NCI-H510A (cell line): ENCODE measurements at places on chromosomes 11 and 22.

DNA sequence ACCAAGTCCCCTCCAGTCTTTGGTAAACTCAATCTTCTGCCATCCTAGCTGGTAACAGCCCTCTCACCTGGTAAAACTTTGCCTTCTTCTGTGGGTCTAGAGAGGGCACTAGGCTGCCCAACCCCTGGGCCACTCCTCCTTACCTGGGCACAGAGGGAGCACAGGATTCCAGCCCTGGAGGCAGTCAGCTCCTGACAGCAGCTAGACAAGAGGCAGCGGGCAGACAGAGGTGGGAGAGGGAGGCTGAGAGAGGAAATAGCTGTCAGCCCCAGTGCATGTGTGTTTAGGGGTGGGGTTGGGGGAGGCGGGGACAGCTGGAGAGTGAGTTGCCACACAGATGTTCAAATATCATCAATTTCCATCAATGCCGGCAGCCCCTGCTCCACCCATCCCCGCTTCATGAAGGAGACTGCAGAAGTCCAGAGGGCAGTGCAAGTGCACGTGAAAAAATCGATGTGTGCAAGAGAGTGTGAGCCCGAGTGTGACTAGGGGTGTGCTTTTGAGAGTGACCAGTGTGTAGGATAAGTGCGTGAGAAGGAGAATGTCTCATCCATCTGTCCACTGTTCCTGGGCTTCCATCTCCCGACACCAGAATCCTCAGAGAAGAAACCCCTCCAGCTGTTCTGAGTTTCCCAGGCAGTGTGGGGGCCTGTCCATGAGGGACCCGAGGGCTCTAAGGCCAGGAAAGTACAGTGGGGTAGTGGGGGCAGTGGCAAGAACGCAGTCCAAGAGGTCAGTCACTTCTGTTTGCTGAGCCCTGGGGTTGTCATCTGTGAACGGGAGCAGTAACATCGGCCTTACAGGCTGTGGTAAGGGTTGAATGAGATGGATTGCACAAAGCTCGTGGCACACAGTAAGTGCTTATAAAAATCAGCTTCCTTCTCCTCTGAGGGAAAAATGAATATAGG lies at the start of gene PTGDR2:
TSS of gene PTGDR2 (minus strand) at position 225 of the 908 bp plus-strand sequence. CDS start 2,228 bp downstream, outside the sequence.
- DNase-seq: no peak

GRCh38 chr22:27671413-27671935 lies 130.1 kb downstream of the MN1 start:
- no peak for DNase-seq

GRCh38 chr22:22748297-22748743 lies 103.9 kb downstream of the GGTLC2 start:
- no peak for DNase-seq

- DNase-seq: no peak
Observed at GRCh38 chr22:20427945-20428417, 9.6 kb downstream of the SCARF2 start.

- no peak for DNase-seq
Observed at GRCh38 chr11:75480185-75481175, 45.3 kb downstream of the GDPD5 start.

DNA sequence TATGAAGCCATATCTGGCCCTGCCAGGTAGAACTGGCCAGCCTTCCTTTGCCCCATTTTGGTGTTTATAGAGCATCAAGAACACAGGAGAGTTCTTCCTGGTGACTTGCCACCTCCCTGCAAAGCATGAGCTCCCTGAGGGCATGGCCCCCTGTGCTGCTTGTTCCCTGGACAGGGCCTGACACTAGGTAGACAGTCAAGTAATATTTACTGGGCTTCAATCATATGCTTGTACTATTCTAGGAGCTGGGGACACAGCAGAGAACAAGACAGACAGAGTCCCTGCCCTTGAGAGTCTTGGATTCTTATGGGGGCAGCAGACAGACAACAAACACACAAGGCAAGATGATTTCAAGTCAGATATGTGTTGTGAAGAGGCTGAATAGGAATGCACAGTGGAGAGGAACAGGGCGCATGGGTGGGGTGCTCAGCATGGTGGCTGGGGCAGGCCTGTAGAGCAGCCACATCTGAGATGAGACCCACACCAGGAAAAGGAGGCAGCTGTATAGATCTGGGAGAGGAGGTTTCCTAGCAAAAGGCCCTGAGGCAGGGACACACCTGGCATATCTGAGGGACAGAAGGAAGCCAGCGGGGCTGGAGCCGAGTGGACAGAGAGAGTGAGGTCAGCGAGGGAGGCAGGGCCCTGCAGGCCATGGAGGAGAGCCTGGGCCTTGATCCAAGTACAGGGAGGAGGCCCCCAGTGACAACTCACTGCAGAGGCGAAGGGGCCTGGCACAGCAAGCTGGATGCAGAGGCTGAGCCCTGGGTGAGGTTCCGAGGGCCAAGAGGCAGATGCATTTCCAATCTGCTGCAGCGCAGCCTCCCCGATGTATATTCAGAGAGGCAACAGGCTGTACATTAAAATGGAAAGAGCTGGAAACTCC lies 10.2 kb upstream of the CBX6 start:
- DNase-seq: no peak

GRCh38 chr11:65572356-65573051 lies at the start of gene FAM89B:
Gene FAM89B, plus strand, starts transcription at chr11:65572538. Its CDS starts 132 bp downstream, at chr11:65572670.
- DNase-seq: peak; percentile 70

DNA sequence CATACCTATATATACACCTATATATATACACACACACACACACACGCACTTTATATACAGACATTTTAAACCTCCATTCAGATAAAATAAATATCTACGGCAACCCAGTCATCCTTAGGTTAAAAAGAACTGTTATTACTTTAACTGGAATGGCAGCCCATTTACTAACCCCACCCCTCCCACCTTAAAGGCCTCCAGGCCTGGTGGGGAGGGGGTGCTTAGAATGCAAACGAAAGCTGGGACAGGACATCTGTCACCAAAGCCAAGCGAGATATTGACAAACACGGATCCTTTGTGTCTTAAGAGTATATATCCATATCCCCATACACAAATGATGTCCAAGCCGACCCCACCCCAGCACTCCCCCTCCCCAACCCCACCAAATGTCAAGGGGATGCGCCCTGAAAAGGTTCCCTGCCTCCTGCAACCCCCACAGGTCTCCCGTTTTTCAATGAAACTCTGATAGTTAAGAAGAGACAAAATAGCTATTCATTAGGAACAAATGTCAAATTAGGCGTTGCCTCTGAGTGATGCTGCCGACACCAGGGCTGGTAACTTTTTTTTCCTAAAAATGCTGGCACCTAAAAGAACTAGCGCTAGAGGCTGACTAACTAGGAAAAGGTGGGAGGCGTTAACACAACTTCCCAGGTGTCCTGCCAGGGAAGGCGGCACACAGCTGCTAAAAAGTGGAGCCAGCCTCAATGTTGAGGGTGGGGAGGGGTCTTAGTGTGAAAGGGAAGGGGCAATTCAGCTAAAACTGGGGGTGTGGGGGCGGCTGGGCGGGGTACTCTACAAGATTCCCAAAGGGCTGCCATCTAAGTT lies 5.6 kb downstream of the MN1 start:
- no peak for DNase-seq
